ENCODE measurements at places on chromosomes 16 and 17.

DNA sequence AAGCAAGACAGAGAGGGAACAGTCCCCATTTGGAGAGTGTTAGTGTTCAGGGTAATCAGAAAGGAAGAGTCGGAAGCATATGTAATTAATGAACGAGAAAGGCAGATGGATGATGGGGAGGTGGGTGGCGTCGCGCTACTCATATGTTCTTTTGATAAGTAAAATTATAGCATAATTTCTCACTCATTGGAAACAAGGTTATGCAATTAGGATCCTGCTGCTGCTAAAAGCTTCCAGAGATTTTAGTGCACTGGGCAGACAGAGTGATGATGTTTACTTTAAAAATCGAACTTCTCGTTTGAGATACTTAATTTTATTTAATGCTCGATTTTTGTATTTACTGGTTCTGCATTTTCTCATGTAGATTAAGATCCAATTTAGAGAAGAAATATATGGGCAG, 96.2 kb downstream of the PRKCA start:
- DNase-seq, result no peak

- no peak for DNase-seq
These were observed 266.7 kb downstream of the ENGASE start for GRCh38 chr17:79341222-79341780.

DNA sequence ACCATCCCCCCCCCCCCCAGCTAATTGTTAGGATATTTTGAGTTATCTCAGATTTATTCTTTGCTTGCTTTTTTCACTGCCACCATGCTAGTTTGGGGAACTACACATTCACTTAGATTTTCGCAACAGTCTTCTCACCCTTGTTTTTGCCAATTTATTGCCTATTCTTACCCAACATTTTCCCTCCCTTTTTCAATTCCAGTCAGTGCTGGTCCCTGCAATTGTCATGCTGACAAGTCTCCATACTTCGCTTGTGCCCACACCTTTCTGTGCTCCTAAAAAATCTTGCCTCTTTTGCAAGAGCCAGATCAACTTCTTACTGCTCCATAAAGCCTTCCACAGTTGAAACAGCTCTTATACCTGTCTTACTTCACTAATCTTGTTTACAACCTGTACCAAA, 16.3 kb downstream of the TNRC6A start:
- no peak for DNase-seq

DNA sequence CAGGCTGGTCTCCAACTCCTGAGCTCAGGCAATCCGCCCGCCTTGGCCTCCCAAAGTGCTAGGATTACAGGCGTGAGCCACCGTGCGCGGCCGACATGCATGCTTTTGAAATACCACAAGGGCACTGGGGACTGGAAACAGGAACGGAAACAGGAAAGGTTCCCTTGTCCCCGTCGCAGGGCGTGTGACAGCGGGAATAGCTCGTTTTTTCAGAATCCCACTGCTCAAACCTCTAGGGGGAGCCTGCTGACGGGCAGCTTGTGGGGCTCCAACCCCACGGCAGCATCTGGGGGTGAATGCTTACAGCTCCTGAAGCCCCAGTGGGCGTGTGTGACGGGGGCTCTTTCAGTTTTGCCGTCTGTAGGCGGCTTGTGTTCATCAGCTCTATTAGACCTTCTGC, 18.8 kb upstream of the ASGR2 start:
- DNase-seq, result no peak

- no peak for DNase-seq
These were observed 83.2 kb downstream of the NTN1 start for GRCh38 chr17:9104370-9105041.
